ENCODE measurements at places on chromosomes 2 and 18. TPM values are rescaled to one million over a fixed set of nuclear protein-coding genes. Genes with fewer than 3 reads are reported as not detected.

GRCh38 chr2:8380566-8380965 is 301.3 kb upstream of the ID2 start:
- DNase-seq, result no peak

GRCh38 chr2:71933467-71934319 is 214.0 kb downstream of the CYP26B1 start:
- DNase-seq, result no peak

- no peak for DNase-seq
Observed at GRCh38 chr2:143600116-143600515, 470.9 kb downstream of the ARHGAP15 start.

DNA sequence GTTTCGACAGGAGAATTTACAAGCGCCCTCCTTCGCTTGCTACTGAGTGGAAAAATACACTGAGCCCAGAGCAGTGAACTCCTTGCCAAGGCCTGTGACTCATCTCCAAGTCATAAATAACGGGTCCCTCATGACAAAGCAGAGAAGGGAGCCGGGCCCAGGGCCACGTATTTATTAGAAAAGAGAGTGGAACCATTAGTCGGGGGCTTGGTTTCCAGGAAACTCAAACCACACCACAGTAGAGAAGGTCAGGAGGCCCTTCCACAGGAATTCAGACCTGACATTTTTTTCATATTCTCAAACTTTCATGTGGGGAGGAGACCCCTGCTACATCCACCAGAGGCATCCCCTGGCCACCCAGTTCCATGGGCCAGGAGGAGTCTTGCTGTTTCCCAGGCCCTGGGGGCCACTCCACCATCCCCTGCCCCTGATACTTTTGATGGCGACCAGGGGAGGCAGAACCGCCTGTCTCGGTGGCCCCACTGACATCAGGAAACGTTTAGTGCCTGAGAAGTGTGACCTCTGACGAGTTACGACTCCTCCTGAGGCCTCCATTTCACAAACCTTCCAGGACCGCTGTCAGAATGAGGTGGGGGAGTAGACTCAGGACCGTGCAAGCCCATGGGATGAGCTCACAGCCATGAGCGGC is 289.7 kb downstream of the DYSF start:
- peak; percentile 85 for DNase-seq

DNA sequence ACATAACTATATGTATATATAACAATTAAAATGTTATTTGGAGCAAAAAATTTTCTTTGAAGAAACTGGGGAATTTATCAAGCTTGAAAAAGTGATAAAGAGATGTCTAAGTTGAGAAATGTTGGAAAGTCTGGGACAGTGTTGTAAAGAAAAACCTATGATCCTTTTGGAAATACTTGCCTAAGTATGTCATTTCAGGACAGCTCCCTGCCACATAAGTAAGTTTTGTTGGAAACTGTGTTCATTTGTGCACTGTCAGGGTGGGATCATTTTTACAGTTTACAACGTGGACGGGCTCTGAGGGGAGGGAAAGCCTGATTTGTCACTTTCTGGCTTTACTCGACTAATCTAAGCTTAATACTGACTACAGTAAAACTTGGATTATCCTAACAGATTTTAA is 10.4 kb upstream of the COL3A1 start:
- DNase-seq, result no peak

The CXCR1 gene
- 4.9 TPM for total RNA-seq

DNA sequence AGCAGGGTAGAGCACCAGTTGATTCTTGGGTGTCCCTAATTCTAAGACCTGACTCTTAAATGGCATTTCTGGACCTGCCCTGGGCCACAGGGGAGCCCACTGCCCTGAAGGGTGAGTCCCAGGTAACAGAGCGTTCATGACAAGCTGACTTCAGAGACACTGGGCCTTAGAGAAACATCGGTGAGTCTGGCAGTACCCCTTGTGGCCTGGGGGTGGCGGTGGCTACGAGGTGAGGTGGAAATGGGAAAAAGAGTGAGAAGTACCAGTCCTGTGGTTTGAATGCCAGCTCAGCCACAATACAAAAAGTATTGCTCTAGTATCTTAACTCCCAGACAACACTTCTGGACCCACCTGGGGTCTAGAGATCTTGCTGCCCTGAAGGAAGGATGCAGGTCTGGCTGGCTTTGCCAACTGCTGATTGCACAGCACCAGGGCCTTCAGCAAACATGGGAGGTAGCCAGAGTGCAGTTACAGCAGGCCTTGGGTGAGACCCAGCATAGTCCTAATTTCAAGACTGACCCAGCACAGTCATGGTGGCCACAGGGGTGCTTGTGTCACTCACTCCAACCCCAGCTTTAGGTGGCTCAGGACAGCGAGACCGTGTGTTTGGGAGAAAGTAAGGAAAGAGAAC is 44.5 kb downstream of the USP34 start:
- DNase-seq, result no peak

The POU3F3 gene
- not detected for total RNA-seq

DNA sequence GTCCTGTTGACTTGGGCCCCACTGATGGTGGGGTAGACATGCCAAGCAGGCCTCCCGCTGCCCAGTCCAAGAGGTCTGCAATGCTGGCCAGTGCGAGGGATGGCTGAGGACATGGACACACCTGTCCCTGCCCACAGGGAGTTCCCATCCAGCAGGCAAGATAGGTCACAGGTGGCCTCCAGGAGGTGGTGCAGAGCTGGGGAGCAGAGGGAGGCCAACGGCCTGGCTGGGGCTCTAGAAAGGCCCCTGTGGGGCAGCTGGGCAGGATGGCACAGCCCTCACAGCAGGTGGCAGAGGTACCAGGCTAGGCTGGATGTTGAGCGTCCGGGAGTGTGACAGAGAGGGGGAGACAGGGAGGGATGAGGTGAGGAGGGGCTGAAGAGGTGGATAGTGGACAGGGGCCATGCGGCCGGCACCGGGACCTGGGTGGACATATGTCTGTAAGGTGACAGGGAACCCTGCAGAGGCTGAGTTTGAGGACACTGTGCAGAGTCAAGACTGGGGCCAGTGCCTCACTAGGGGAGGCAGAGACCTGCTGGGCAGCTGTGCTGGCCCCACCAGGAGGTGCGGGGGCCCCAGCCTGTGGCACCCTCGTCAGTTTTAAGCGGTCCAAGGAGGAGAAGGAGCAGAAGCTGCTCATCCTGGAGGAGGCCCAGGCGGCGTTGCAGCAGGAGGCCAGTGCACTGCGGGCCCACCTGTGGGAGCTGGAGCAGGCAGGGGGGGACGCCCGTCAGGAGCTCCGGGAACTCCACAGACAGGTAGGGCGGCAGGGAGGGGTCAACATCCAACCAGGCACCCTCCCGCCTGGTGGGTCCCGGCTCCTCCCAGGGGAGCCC is 34.3 kb upstream of the SNED1 start:
- peak; percentile 61 for DNase-seq

GRCh38 chr2:9278439-9278838 is 71.8 kb downstream of the ASAP2 start:
- no peak for DNase-seq

DNA sequence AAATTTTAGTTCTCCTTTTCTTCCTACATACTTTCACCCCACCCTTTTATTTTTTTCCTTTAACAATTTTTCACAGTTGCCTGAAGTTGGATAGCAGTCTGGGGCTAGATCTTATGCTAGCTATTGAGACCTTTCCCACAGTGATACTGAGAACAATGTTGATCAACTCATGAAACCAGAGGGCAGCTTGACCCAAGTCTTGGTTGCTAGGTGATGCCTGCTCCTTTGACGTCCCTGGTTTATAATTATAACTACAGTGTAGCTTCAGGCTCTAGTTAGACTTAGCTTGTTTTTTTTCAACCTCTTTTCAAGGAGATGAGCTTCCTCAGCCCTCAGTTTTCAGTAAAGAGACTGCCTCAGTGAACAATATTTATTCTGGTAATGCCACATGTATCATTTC is 648.5 kb downstream of the IRS1 start:
- DNase-seq, result no peak

The NOL4 gene
- 0.58 TPM for total RNA-seq

GRCh38 chr18:59011786-59012185 is 127.9 kb upstream of the SEC11C start:
- no peak for DNase-seq

The STK36 gene
- total RNA-seq, result 39.1 TPM

- DNase-seq, result no peak
Observed at GRCh38 chr2:41294331-41294730, 753.5 kb upstream of the PKDCC start.

The TMEM247 gene
- total RNA-seq, result not detected
